ENCODE measurements at places on chromosomes 16 and 17. TPM values are rescaled to one million over a fixed set of nuclear protein-coding genes. Genes with fewer than 3 reads are reported as not detected.

SLC6A2 gene
- not detected for total RNA-seq

SLFN14 gene
- total RNA-seq: not detected

XYLT1 gene
- total RNA-seq: 21.8 TPM

ABHD15 gene
- 5.6 TPM for total RNA-seq

KRTAP9-4 gene
- not detected for total RNA-seq

GINS2 gene
- 0.26 TPM for total RNA-seq

LRRC37A gene
- 1.0 TPM for total RNA-seq

WWOX gene
- total RNA-seq: 18.2 TPM

SLC13A5 gene
- total RNA-seq: not detected

ZG16 gene
- not detected for total RNA-seq

FMNL1 gene
- total RNA-seq: 3.1 TPM
